Daoy (cell line): ENCODE measurements at places on chromosomes 1 and 21. TPM values are rescaled to one million over a fixed set of nuclear protein-coding genes. Genes with fewer than 3 reads are reported as not detected.

Gene PROK1
- not detected in 2 replicates for total RNA-seq

DNA sequence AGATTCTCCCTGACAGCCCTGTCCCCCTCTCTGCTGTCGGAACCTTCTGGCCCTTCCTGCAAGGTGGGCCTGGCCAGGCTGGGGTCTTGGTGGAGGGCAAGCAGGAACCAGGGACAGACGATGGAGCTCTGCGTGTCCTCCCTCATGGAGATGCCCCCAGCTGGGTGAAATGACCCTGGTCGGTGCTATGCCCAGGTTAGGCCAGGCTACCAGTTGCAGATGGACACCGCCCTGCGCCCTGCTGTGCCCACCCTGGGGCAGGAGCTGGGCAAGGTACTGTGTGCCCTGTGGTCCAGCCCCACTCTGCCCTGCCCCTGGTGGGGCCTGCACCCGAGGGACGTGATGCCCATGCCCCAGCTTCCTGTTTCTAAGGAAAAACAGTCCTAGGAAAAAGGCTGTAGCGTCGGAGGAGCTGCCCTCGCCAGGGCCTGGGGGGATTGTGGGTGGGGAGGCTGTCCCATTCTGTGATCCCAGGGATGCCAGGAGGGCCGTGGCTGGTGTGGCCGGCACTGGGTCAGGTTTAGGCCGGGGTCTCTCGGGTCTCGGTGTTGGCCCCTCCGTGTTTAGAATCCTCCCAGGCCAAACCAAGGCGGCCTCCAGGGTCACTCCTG, 77.6 kb downstream of the MORN1 start:
- no peak for DNase-seq

Gene FAM3B
- total RNA-seq = 0.23 and 2.8 TPM in 2 replicates

DNA sequence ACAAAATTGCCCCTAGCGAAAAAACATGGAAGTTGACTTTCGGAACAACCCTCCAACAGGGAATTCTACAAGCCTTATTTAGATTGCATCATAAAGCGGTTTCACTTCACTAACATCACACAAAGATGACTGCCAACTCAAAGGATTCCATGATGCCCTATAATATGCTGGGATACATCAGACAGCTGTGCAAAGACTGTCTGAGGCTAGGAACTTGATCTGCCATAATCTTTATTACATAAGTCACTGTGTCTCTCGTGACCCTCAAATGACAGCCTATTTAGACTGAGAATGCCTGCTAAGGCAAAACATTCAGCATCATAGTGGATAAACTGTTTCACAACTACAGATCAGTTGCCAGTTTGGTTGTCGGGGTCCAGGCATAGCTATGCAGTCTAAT, 23.8 kb downstream of the FH start:
- DNase-seq = no peak

GRCh38 chr1:234460652-234461051, 18.3 kb downstream of the TARBP1 start:
- no peak for DNase-seq

GRCh38 chr1:167173516-167174184, 47.0 kb upstream of the POU2F1 start:
- DNase-seq = peak; percentile 85

Gene LHX8
- total RNA-seq = 0.46 TPM in 1 of 2 replicates, not detected in the other

- no peak for DNase-seq
Observed at GRCh38 chr1:203479646-203480045, 4.0 kb downstream of the PRELP start.

DNA sequence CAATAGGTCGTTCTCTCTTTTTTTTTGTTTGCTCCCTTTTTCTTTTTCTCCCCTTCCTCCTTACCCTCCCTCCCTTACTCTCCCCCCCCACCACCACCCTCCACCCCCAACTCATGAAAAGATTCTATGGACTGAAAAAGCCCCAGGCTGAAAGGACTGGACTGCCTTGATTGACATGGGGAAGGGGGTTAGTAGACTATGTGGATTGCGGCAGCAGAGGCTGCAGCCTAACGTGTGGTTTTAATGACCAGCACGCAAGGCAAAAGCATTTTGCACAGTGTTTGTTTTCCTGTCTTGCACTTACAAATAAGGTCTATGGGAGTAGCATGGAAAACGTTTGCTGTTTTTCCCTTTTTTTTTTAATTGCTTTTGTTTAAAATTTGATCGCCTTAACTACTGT, 5.5 kb downstream of the ZBTB18 start:
- DNase-seq = no peak

DNA sequence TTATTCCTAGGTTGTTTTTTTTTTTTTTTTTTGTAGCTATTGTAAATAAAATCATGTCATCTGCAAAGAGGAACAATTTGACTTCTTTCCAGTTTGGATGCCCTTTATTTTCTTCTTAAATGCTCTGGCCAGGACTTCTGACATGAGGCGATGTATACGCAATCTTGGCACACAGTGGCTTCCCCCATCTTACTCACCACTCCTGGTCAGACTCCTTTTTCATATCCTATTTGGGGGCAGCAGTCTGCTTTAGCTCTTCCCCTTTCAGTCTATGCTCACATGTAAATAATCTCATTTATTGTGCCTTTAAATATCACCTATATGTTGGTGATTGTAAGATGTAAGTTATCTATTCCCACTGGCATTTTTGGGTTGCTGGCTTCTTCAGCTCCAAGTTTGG, 56.1 kb downstream of the SLAMF6 start:
- no peak for DNase-seq
